Endothelial cell (in vitro differentiated cells): ENCODE measurements at places on chromosomes 1 and 21.

- DNase-seq: no peak
Observed at GRCh38 chr21:46368533-46369285, 44.8 kb downstream of the PCNT start.

DNA sequence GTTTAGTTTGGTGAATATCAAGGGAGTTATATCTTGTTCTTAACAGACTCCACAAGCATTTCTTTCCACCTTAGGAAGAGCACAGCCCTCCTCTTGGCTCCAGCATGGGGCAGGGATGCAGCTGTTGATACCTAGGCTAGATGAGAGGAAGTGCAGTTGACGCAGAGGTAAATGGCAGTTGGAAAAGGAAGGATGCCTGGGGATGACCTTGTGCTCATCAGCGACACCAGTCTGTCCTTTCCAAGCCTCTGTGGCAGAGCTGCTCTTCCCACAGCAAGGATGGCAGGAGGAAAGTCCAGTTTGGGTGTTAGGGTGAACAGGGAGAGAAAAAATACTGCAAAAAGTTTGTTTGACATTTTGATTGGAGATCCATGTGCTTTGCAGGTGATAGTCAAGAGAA is 6.2 kb downstream of the PROX1 start:
- no peak for DNase-seq

DNA sequence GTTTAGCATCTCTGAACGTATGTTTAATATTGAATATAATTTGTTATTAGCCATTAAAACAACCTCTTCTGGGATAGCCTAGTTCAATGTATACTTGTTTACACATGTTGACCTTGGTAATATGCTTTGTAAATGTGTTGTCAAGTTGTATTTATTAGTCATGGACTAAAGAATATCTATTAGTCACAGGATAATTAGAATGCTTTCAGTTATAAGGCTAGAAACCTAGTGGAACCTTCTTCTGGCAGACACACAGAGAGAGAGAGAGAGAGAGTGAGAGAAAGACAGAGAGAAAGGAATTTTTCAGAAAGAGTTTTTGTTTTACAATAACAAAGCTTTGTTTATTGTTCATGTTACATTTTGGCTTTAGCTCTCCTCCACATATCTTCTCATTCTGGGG is 181.1 kb upstream of the APP start:
- DNase-seq: no peak

- DNase-seq: no peak
Observed at GRCh38 chr1:165288350-165289120, 68.0 kb downstream of the LMX1A start.

- DNase-seq: no peak
Observed at GRCh38 chr1:205350124-205350523, 6.6 kb downstream of the KLHDC8A start.

DNA sequence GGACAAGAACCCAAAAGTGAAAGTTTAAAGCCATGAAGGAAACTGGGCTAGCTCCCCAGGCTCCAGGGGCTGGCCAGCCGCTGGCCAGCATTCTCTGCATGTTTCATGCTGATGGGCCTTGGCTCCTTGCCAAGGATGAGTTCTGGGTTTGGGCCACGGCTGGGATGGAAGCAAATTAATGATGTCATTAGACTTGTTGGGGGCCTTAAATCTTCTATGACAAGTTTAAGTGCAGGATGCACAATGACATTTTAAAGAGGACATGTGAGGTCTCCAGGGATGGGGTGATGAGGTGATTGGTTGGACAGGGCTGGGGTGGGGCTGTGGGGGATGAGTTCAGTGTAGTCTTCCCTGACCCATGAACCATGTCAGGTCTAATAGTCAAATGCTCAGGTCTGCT is 199.6 kb downstream of the TRABD2B start:
- no peak for DNase-seq

- DNase-seq: no peak
Observed at GRCh38 chr1:23188434-23188884, 19.8 kb upstream of the LUZP1 start.

- no peak for DNase-seq
Observed at GRCh38 chr21:27423038-27423437, 456.1 kb upstream of the ADAMTS5 start.

DNA sequence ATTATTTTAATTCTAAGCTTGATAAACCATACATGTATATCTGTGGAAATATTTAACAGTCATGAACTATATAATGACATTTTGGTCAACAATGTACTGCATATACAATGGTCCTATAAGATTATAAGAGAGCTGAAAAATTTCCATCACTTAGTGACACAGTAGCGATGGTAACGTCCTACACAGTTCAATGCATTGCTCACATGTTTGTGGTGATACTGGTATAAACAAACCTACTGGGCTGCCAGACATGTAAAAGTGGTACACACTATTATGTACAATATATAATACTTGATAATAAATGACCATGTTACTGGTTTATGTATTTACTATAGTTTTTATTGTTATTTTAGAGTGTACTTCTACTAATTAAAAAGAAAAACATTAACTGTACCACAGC is 841.9 kb downstream of the LTN1 start:
- DNase-seq: no peak

GRCh38 chr1:59506952-59507351 is 210.1 kb downstream of the FGGY start:
- no peak for DNase-seq

DNA sequence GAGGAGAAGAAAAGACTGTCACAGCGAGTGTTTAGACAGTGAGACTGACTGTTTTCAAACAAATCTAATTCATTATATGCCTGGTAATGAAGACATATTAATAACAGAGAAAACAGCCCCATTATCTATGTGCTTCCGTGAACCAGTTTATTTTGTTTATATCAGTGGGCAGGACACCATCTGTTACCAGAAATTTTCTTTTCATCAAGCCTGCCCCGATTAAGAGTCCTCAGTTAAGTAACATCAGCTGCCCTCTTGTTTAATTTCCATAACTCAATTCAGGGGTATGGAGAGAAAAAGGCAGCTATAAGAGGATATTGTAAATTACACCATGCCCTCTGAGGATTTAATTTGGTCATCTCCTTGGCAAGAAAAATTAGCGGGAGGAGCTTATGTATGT is 94.0 kb downstream of the TMEM200B start:
- no peak for DNase-seq

DNA sequence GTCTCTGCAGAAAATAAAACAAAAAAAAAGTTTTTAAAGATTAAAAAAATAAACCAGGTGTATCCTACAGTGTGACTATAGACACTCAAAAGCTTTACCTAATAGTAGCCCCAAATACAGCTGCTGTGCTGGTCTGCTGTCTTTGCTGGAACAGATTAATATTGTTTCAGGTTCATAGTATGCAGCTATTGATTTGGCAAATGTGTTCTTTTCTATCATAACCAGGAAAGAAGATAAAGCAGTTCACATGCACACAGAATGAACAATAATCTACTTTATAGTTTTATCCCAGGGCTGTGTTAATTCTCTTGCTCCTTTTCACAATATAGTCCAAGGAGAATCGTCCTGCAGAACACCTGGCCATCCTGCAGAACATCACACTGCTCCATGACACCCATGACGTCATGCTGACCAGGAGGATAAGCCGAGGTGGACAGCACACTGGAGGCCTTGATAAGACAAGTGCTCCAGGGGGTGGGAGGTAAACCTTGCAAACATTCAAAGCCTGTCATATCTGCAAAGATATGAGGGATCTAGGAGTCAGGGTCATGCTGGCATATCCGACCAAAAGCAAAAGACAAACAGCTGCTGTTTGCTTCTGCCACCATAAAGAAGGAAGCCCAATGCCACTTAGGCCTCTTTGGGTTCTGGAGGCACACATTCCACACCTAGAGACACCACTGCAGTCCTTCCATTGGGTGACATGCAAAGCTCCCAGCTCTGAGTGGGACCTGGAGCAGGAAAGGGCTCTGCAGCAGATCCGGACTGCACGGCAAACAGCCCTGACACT is 86.1 kb upstream of the SLC2A1 start:
- no peak for DNase-seq

DNA sequence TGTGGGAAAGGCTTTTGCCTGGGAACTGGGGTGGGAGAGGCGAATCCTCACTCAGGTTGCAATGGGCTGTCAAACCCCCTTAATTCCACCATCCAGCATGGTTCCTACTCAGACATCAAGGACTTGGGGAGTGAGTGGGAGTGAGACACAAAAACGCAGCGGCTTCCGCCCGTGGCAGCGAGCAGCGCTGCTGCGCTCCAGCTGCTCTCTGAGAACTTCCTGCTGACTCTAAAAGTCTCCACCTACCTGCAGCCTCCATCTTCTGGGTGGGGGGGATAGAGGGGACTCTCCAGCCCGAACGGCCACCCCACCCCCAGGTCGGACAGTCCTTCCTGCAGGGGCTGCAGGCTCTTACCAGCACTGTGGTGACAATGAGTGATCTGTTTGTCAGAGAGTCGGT is 184.4 kb downstream of the GRIK3 start:
- no peak for DNase-seq

GRCh38 chr1:119829625-119830024 is 18.4 kb upstream of the REG4 start:
- DNase-seq: no peak

DNA sequence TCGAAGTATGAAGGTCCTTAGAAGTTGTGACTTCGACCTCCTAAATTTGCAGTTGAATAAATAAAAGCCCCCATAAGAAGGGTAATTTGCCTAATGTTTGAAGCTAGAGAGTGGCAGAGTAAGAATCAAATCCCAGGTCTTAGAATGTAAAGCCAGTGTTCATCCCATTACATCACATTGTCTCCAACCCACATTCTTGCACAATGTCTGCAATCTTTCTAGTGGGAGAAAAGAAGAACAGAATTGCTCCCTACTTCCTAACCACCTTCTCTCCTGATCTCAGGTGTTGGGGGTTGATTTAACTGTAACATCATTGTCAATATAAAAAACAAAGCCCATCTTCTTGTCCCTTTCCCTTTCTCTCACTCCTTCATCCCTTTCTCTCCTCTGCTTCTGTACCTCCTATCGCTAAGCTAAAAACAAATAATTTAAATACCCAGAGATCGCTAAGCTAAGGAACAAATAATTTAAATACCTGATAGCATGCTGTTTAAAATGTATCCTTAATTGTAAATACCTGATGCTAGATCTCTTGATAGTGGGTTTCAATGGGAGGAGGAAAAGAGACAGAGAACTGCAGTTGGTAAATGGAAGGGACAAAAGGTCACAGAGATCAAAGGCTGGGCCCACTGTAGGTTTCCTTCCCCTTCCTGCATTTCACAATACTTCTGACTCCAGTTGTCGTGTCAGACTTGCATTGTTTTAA is 32.1 kb upstream of the CCDC190 start:
- DNase-seq: peak; percentile 26

DNA sequence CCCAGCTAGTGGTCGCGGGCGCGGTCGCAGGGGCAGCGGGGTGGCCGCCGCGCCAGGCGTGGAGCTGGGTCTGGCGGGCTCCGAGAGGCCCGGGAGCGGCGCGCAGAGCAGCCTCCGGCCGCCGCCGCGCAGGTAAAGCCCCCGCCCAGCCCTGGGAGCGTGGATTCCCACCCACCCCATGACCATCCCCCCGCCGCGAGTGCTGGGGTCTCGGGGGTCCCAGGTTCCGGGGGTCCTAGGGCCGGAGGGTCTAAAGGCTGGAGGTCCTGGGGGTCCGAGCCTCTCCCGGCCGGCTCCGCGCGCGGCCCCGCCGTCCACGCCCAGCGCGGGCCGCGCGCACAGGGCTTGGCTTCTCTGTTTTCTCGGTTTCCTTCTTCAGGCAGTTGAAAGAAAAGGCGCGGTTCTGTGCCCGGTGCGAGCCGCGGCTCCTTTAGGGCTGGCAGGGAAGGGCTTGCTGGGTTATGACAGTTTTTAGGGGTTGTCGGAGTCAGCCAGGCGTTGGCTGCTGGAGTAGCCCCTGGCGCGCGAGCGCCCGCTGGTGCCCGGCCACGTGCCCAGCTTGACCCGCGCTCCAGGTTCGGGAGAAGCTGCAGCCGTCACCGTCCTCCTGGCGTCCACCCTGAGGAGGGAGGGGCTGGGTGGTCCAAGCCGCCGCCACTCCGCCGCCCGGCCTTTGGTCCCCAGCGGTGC is 359 bp downstream of the LRRC3 start:
- DNase-seq: peak; percentile 45

DNA sequence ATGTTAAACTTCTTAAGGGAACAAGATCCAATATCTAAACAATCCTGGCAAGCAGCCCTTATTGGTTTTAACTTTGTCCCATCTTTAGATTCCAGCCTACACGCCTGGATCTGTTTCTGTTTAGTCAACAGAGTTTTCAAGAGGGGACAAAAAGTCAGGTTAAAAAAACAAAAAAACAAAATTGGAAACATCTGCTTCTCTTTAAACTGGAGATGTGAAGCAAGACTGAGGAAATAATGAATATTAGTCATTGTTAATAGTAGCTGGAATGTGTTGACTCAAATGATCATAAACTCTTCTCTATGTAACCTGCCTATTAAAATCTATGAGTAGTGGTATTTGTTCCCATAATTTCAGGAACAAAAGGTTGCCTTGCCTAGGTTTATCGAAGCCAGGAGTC is 55.0 kb downstream of the NID1 start:
- no peak for DNase-seq

GRCh38 chr21:36395353-36396111 is 10.3 kb downstream of the CHAF1B start:
- DNase-seq: no peak

- DNase-seq: no peak
Observed at GRCh38 chr1:244599937-244600350, 53.0 kb upstream of the DESI2 start.

- DNase-seq: peak; percentile 8
Observed at GRCh38 chr1:157691285-157691920, 9.2 kb downstream of the FCRL3 start.

- DNase-seq: no peak
Observed at GRCh38 chr1:3125546-3126368, 56.8 kb downstream of the PRDM16 start.

DNA sequence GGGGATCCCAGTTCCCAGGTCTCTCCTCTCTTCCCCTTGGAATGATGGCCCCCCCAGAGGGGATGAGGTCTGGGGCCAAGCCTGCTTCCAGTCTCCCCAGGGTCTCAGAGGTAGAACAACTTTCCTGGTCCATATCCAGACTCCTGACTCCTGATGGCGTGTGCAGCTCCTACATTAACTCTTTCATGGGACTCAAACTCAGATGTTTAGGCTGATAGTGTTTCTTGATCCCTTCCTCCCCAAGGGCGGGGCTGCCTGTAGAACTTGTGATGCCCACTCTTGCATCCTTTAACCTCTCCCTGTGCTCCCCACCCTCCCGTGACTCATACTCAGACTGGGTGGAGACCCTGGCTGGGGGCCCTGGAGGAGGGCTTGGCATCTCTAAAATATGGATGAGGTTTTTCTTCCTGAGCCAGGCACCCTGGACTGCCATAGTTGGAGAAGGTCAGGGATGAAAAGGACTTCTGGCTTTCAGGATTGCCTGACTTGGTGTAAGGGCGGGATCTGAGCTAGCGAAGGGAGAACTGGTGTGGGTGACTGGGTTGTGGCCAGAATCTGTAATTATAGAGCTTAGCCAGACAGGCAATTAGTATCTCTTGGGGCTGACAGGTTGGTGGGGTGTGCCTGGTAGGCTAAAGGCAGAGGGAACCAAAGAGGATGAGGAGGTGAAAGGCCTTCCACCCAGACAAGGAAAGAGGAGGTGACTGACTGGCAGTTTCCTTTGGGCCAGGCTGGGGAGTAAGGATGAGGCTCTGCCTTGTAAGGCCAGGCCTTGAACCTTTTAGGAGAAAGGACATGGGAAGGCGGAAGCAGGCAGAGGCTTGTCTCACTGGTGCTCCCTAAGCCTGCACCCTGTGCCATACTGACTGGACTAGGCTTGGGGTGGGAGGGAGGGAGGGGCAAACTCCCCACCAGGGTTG is 1.5 kb downstream of the ATP8B2 start:
- no peak for DNase-seq
